ENCODE measurements at places on chromosomes 16 and 17. TPM values are rescaled to one million over a fixed set of nuclear protein-coding genes. Genes with fewer than 3 reads are reported as not detected.
A peak's percentile ranks its signal among the peaks of the same experiment; 100 is the strongest.

DNA sequence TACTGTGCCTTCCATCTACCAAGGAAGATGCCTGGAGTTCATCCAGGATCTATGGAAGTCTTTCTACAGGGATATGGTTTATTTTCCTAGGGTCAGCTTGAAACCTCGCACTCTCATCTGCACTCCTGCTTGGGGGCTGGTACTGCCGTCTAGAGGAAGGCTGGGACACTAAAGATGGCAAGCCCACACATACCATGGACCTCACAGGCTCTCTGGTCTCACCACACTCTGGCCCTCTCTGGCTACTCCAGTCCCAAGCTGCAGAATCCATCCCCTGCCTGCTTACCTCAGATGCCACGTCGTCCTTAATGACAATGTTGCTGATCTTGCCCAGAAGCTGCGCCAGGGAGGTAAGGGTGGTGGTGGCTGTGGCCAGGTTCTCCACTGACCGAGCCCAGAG lies 2.1 kb upstream of the UNC119 start:
- H3K4me1 ChIP-seq, result peaks cover 31% of the 10 kb centered on the region
- H3K27me3 ChIP-seq, result no peaks in the 10 kb centered on the region
- no peak overlapping the region for H3K27ac ChIP-seq

- H3K36me3 ChIP-seq, result no peaks in the 10 kb centered on the region
- H3K27ac ChIP-seq, result no peak overlapping the region
- DNase-seq, result no peak
- H3K4me1 ChIP-seq, result peaks cover 8% of the 10 kb centered on the region
Observed at GRCh38 chr17:82226146-82226808, 2.6 kb upstream of the SLC16A3 start.

DNA sequence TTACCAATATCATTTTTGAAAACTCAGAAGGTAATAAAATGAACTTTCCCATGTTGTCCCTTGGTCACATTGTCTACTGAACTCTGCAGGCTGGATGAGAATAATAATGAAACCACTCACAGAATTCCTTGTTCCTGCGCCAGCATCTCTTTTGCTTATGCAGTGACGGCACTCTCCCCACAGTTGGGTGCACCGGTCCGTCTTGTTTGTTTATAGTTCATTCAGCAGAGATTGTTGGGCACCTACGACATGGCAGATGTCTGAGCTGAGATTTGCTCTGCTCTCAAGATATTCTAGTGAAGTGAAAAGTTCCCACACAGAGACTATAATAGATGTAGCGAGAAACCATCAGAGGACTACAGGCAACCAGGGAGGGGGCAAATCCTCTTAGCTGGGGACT lies 375.7 kb upstream of the CDH11 start:
- no peak overlapping the region for H3K27ac ChIP-seq
- peaks cover 4% of the 10 kb centered on the region for H3K36me3 ChIP-seq
- no peaks in the 10 kb centered on the region for H3K4me1 ChIP-seq

DNA sequence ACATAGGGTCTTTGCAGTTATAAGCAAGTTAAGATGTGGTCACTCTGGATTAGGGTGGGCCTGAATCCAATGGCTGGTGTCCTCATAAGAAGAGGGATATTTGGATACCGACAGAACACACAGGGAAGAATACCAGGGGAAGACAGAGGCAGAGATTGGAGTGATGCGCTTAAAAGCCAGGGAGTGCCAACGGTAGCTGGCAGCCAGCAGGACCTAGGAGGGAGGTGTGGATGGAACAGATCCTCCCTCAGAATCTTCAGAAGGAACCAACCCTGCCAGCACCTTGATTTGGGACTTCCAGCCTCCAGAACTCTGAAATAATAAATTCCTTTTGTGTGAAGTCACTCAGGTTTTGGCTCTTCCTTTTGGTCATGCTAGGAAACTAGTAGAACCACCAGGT lies 110.2 kb upstream of the CACNG3 start:
- no peak for DNase-seq
- peak overlapping the region; percentile 83 for H3K27ac ChIP-seq
- no peaks in the 10 kb centered on the region for H3K27me3 ChIP-seq
- H3K4me1 ChIP-seq, result peaks cover 28% of the 10 kb centered on the region
- H3K4me3 ChIP-seq, result no peak overlapping the region

- peak overlapping the region; percentile 98 for H3K4me3 ChIP-seq
- no peak for DNase-seq
- H3K4me1 ChIP-seq, result peaks cover 98% of the 10 kb centered on the region
- H3K36me3 ChIP-seq, result peaks cover 45% of the 10 kb centered on the region
- H3K27me3 ChIP-seq, result no peaks in the 10 kb centered on the region
- peak overlapping the region; percentile 99 for H3K27ac ChIP-seq
Observed at GRCh38 chr17:40097931-40098845, 2.2 kb downstream of the NR1D1 start.

DNA sequence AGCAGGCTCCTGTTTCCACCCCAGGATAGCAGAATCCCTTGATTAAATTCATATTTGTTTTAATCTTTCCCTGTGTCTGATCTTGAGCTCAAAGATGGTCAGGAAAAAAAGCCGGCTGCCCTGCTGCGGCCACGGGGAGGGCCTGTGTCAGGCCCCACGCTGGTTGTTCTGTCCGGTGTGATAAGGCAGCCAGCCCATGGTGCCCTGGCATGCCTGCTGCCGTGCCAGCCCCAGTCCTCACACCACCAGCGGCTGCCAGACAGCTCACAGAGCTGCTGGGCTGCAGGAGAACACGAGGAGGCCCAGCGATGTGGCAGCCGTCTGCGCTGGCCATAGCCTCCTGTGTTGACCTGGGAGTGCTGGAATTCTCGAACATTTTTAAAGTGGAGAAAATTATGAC lies 34.7 kb upstream of the BRD7 start:
- DNase-seq, result no peak
- no peak overlapping the region for H3K4me3 ChIP-seq
- peaks cover 14% of the 10 kb centered on the region for H3K4me1 ChIP-seq
- no peaks in the 10 kb centered on the region for H3K36me3 ChIP-seq

GRCh38 chr16:66717776-66718175 lies 21.2 kb upstream of the CMTM4 start:
- H3K4me3 ChIP-seq, result no peak overlapping the region
- DNase-seq, result no peak
- H3K27me3 ChIP-seq, result no peaks in the 10 kb centered on the region
- H3K27ac ChIP-seq, result no peak overlapping the region
- H3K4me1 ChIP-seq, result peaks cover 3% of the 10 kb centered on the region

- no peaks in the 10 kb centered on the region for H3K4me1 ChIP-seq
- DNase-seq, result no peak
- no peak overlapping the region for H3K27ac ChIP-seq
- no peak overlapping the region for H3K4me3 ChIP-seq
- H3K27me3 ChIP-seq, result no peaks in the 10 kb centered on the region
Observed at GRCh38 chr17:75548813-75549212, 23.3 kb downstream of the LLGL2 start.

DNA sequence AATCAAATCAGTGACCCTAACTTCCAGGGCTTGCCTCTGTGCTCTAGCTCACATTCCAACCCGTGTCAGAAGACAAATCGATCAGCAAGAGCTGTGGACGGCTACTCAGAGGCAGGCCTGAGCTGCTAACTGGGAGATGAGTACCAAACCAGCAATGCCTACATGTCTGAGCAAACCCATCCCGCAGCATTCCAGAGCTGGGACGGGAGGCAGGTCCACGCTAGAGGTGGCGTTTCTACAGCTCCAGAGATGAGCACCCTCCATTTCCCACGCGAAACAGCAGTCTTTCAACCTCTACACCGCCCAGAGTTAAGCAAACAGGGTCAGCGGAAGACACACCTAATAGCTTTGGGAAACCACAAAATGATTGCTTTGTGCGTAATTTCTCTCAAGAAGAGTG lies 6.5 kb downstream of the NXN start:
- H3K36me3 ChIP-seq, result no peaks in the 10 kb centered on the region
- H3K27ac ChIP-seq, result no peak overlapping the region
- peaks cover 10% of the 10 kb centered on the region for H3K4me1 ChIP-seq
- no peak for DNase-seq

GRCh38 chr17:28338056-28338768 lies 2.7 kb downstream of the TNFAIP1 start:
- peaks cover 55% of the 10 kb centered on the region for H3K4me1 ChIP-seq
- H3K36me3 ChIP-seq, result peaks cover 3% of the 10 kb centered on the region
- no peak overlapping the region for H3K27ac ChIP-seq
- no peak for DNase-seq
- no peaks in the 10 kb centered on the region for H3K27me3 ChIP-seq

Gene SLFN13
- polyA plus RNA-seq, result 3.2 TPM

Gene KRTAP3-2
- not detected for polyA plus RNA-seq

Gene CCL13
- polyA plus RNA-seq, result not detected
